Liver (tissue), 10 donors: ENCODE measurements at places on chromosomes 2 and 18. TPM values are rescaled to one million over a fixed set of nuclear protein-coding genes. Genes with fewer than 3 reads are reported as not detected.
A peak's percentile ranks its signal among the peaks of the same experiment; 100 is the strongest.

DNA sequence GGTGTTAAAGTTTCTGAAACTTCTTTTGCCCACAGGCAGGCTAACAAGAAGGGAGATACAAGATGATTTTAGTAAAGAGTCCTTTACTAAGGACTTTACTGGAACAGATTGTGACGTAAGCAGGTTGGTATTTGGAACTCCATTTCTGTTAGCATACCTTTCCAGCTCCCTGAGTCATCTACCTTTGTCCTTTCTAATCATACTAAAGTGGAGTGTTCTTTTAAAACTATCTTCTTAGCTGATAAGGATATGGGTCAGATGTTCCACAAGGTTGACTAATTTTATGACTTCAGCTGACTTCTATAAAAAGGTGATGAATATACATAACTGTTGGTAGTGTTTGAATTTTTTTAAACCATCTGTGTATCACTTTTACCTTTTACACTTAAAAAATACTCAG, 21.1 kb downstream of the UGP2 start:
- peak overlapping the region; percentile 31 for H3K27ac ChIP-seq
- peaks cover 45% of the 10 kb centered on the region for H3K36me3 ChIP-seq
- no peak overlapping the region for H3K4me3 ChIP-seq

- H3K27me3 ChIP-seq, result peaks cover 12% of the 10 kb centered on the region
- no peaks in the 10 kb centered on the region for H3K4me1 ChIP-seq
- H3K4me3 ChIP-seq, result no peak overlapping the region
- no peaks in the 10 kb centered on the region for H3K36me3 ChIP-seq
- H3K27ac ChIP-seq, result no peak overlapping the region
Measured at GRCh38 chr18:10475276-10475653, 20.8 kb downstream of the APCDD1 start.

DNA sequence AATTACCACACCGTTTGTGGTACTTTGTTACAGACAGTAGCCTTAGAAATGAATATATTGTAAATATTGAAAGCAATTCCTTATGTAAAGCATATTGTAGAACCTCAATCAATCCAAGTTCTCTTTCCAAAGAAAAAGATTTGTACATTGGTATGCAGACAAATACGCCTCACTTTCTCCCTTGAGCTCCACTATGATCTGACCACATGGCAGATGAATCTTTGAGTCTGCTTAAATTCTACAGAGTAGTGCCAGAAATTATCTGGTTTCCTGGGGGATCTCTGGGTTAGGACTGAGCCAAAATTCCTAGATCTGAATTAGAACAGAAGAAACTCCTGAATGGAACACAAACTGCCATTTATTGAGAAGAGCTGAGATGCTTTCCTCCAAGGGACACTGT, 99.0 kb downstream of the CPO start:
- no peak overlapping the region for H3K4me3 ChIP-seq
- no peak for DNase-seq
- H3K27ac ChIP-seq, result no peak overlapping the region
- no peaks in the 10 kb centered on the region for H3K36me3 ChIP-seq
- H3K4me1 ChIP-seq, result no peaks in the 10 kb centered on the region
- no peaks in the 10 kb centered on the region for H3K27me3 ChIP-seq

SKA1 gene
- total RNA-seq, result 0.08 TPM

DNA sequence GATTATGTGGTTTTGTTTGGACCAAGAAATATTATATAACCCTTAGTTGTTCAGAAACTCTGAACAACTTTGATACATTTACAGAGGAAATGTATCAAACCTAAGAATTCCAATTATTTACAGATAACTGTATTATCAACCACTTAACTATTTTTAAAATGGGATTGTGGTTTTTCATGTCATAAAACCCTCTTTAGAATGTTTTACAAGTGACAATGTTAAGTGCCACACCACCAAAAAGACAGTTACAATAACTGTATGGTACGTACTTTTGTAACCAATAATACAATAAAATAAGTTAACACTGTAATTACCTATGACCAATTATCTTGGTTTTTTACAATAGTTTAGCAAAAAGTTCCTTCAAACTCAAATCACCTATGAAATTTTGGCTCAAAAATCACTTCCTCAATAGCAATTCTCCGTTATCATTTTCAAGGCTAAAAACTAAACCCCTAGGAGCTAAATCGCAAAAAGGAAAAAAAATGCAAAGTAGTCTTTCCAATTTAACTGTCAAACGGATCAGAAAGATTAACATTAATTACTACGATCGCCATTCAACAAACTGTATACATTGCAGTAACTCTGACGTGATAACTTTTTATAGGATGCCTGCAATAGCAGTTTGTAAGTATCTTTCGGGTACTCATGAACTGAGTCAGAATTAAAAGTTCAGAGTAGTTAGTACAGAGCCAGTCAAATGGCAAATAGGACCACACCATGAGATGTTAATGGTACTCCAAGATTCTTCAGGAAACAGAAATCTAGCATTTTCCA, 1.5 kb downstream of the ROCK1 start:
- H3K27me3 ChIP-seq, result no peaks in the 10 kb centered on the region
- peak overlapping the region; percentile 98 for H3K27ac ChIP-seq
- DNase-seq, result no peak
- H3K4me1 ChIP-seq, result peaks cover 4% of the 10 kb centered on the region
- H3K36me3 ChIP-seq, result no peaks in the 10 kb centered on the region

UGT1A10 gene
- total RNA-seq, result not detected

DNA sequence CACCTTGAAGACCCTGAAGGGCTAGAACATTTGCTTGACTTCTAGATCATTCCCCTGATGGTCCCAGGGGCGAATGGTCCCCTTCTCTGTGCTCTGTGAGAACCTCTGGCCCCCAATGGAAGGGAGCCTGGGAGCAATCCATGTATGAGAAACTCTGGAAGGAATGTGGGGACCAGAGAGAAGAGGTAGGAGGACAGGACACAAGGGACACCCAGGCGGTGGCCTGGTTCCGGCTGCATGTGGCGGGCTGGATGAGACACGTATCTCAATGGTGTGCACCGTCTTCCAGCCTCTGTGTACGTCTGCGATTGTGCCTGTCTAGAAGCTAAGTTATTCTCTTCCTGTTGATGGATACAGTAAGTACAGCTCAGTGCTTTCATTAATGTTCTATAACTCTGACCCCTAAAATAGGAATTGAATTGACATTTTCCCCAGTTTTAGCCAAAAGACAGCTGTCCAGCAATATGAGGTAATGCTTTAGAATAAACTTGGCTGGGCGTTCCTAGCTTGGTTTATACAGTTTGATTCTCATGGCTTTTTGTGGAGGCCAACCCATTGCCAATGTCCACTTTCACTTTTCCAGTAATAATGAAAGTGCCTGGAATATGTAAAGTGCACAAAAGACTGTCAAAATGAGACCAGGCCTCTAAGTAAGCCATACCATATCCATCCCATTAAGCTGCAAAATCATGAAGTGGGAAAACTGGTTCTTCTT, 30.1 kb upstream of the COPS8 start:
- H3K4me3 ChIP-seq, result no peak overlapping the region
- no peaks in the 10 kb centered on the region for H3K27me3 ChIP-seq
- no peaks in the 10 kb centered on the region for H3K36me3 ChIP-seq
- H3K27ac ChIP-seq, result no peak overlapping the region

DNA sequence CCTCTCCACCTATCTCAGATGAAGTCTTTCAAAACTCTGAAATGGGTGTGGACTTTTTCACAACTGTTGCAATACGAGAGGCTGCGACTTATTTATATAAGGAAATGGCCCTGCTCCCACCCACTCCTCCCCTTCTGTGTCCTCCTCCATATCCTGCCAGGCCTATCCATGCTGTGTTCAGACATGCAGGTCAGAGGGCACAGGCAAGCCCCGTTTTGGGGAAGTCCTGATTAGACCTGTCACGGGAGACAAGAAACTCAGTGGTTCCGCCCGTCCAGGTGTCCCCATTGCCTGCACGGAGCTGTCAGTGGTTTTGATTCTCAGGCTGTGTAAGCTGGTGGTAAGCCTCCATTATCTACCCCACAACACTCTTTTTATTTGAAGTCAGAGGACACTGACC, 99.6 kb upstream of the MGAT5 start:
- DNase-seq, result no peak
- H3K36me3 ChIP-seq, result no peaks in the 10 kb centered on the region
- H3K27ac ChIP-seq, result no peak overlapping the region
- H3K4me1 ChIP-seq, result no peaks in the 10 kb centered on the region

GRCh38 chr2:28360058-28360717, 32.5 kb upstream of the FOSL2 start:
- DNase-seq, result no peak
- H3K4me3 ChIP-seq, result no peak overlapping the region
- H3K27me3 ChIP-seq, result no peaks in the 10 kb centered on the region

DHRS9 gene
- total RNA-seq, result 0.67 TPM

REG3A gene
- not detected for total RNA-seq
